ENCODE measurements at places on chromosomes 16 and 17. TPM values are rescaled to one million over a fixed set of nuclear protein-coding genes. Genes with fewer than 3 reads are reported as not detected.

The TM4SF5 gene
- total RNA-seq: not detected

The KRT36 gene
- total RNA-seq: not detected

The ABCA9 gene
- total RNA-seq: 23.3 TPM

The KCTD2 gene
- 27.3 TPM for total RNA-seq

The CLDN9 gene
- under 0.01 TPM for total RNA-seq

The CCT6B gene
- total RNA-seq: 1.0 TPM

The RGS11 gene
- total RNA-seq: 10.6 TPM

The RAB26 gene
- 2.9 TPM for total RNA-seq

The WFDC1 gene
- total RNA-seq: 3.6 TPM

The ZSCAN10 gene
- not detected for total RNA-seq

The CLEC18B gene
- 1.3 TPM for total RNA-seq

The KRTAP3-1 gene
- total RNA-seq: not detected

All from smooth muscle cell of trachea (primary cell).